Activated T-helper 1 cell treated with Interleukin-2 at 50 U/mL for 16 hours (primary cell): ENCODE measurements at places on chromosomes 1 and 21.

- no peak for DNase-seq
Observed at GRCh38 chr1:24191860-24192259, 4.8 kb upstream of the IFNLR1 start.

- no peak for DNase-seq
Observed at GRCh38 chr1:232438476-232438875, 191.5 kb downstream of the SIPA1L2 start.

GRCh38 chr21:14271053-14271452, 55.1 kb downstream of the RBM11 start:
- DNase-seq = no peak

- no peak for DNase-seq
Observed at GRCh38 chr1:163673759-163674151, 352.0 kb downstream of the NUF2 start.

DNA sequence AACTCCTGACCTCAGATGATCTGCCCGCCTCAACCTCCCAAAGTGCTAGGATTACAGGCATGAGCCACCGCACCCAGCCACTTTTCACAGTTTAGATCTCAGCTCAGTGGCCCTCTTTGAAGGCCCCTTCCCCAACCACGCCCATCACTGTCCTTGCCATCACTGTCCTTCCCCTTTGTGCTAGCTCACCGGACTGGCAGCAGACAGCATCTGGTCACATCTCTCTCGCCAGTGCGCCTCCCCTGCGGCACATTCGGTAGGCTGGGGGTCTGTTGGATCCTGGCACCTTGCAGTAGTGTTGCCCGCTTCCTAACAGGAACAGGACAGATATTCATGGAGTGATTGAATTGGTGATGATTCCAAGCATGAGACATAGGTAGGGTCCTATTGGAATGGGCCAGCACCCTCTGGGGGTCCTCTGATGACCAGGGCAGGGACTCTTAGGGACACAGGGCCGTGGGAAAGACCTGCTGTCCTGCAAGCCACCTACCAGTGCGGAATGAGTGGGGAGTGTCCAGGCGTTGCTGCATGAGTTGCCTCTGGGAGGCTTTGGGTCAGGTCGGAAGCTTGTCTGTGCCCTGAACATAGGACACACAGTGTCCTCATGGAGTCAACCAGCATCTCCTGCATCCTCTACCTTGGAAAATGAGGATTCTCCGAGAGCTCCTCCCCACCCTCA, 178.8 kb upstream of the VAMP3 start:
- DNase-seq = no peak

- no peak for DNase-seq
Observed at GRCh38 chr21:46211376-46211775, 17.2 kb downstream of the LSS start.

DNA sequence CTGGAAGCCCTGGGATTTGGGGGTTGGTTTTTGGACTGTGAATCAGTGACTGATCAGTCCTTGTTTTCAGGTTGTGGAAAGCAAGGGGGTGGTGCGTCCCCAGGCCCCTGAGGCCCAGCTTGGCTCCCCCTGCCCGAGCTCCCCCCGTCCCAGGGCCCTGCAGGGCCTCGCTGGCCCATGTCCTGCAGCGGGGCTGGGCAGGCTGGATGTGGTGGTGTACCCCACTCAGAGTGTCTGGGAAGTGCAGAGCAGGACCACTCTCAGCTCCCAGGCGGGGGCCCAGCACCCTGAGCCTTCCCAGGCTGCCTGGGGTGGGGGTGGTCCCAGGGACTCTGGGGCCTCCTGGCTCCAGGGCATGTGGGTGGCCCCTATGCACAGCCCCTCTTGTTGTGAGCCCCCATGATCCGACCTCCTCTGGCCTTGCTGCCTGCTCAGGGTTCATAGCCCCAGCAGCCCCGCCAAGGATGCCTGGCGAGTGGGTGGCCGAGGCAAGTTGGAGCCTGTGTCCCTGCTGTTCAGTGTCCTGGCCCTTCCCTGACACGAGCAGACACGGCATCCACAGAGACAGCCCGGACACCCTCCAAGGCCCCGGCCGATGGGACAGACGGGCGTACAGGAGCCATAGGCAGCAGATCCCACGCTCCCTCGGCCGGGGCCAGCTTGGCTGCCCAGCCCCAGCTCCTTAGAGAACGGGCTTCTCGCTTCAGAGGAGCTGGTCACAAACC, 37.9 kb downstream of the SLX9 start:
- no peak for DNase-seq

DNA sequence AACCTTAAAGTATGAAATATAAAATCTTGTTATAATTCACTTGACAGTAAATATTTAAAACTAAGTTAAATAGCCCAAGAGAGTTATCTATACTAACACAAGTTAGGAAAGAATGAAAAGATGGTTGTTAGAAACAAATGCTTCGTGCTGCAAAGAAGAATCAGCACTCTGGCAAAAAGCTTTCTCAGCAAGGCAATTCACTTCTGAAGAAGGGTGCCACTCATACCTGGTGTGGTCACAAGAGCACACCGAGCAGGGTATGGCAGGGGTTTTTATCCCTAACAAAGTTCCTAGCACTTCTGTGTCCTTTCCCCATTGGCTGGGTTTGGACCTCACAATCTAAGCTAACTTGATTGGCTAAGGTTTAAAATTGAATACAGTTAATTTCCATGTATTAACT, 121.0 kb downstream of the MAGI3 start:
- no peak for DNase-seq

DNA sequence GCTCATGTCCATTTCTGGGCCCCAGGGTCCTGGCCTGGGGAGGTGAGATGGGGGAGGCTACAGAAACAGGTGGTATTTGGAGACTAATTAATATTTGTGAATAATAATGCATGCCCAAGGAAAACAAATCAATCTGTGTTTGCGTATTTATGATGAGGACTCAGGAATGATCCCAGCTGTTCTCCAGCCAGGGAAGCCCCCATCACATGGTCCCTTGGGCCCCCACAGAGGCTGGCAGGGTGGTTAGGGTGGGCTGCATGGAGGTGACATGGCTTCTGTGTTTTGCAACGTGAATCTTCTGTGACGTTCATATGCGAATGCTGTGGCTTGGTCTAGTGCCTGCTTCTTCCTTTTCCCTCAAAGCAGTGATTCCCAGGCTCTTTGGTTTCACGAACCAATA, 10.5 kb downstream of the PTPRF start:
- DNase-seq = no peak

GRCh38 chr1:116907351-116907750, 2.4 kb upstream of the PTGFRN start:
- DNase-seq = no peak

DNA sequence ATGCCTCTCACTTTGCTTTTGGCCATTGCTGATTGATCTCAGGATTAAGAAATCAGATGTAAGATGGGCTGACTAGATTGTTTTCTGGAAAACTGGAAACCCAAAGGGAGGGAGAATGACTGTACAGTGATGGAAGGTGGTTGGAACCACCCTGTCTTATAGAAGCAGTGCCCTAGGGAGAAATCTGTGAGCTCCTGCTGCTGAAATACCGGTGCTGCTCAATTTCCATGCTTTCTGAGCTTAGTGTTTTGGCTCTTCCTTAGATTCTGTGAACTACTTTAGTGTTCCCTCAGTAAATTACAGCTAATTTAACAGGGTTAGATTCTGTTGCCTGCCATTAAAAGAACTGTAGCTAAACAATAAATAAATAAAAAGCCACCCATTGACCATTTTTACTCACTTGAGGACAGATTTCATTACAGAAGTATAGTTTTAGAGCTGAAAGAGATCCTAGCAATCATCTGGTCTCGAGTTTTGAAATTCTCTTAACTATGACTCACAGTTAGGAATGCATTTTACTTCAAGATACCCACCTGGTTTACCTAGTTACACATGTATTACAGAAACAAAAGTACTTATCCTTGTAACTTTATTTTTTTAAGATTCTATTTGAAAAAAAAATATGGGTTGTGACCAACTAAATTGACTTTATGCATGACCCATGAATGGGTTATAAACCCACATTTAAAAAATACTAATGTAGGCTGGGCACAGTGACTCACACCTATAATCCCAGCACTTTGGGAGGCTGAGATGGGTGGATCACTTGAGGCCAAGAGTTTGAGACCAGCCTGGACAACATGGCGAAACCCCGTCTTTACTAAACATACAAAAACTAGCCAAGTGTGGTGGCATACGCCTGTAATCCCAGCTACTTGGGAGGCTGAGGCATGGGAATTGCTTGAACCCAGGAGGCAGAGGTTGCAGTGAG, 33.2 kb downstream of the CAMSAP2 start:
- DNase-seq = no peak

DNA sequence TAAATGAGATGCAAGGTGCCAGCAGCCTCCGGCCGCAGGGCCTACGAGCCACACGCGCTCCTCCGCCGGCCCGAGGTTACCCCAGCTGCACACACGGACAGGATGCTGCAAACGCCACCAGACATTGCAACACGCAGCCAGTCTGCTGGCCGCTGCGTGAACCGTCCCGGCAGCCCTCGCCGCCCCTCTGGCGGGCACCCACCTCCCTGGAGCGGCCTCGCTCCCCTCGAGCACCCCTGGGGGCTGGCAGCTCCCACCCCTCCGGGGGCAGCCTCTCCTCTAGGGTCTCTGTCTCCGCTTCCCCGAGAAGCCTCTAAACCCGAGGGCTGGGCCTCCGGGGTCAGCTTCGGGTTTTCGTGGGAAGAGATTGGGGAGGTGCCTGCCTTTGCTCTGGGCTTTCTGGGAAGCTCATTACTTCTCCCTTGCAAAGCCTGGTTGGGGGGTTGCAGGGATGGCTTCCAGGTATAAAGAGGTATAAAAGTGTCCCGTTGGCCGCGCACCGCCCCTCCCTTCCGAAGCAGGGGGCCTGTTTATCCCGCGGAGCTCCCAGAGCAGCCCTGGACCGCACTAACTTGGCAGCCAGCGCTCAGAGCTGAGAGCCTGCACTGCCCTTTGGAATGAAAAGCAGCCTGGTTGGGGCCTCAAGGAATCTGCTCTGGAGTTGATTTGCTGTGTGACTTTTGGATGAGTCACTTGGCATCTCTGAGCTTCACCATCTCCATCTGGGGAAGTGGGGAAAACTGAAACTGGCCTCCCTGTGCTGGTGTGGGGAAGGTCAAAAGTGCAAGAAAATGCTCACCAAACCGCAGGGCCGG, 21.8 kb downstream of the DHRS3 start:
- DNase-seq = no peak

- DNase-seq = no peak
Observed at GRCh38 chr21:43767984-43768867, 7.9 kb downstream of the CSTB start.

- no peak for DNase-seq
Observed at GRCh38 chr1:19762175-19762779, 37.4 kb downstream of the TMCO4 start.

DNA sequence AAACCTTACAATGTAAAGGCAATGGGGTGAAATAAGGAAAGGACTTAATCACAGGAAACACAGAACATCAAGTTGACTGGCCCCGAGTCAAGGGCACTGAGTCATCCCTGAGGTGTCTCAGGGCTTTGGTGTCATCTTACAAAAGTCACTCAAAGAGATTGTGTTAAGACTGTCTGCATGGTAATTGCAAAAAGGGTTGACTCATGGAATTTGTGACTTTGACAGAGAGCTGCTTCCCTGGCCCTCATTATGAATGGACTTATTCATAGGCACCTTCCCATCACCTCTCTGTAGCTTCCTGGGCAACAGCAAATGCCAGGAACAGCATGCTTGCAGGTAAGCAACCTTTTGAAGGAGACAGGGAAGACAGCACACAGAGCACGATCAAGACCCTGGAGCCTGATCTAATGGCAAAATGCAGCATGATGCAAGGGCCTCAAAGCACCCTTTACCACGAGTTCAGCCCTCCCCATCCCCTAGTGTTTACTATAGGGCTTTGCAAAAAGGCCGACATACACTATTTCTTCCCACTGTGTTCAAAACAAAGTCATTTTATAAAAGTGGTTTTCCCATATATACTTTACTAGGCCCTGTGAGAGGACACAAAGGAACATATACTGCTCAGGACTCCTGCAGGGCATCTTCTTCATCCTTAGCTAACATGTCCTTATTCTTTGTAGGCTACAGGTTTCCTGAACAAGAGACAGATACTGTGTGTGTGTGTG, 17.1 kb downstream of the ZP4 start:
- no peak for DNase-seq

DNA sequence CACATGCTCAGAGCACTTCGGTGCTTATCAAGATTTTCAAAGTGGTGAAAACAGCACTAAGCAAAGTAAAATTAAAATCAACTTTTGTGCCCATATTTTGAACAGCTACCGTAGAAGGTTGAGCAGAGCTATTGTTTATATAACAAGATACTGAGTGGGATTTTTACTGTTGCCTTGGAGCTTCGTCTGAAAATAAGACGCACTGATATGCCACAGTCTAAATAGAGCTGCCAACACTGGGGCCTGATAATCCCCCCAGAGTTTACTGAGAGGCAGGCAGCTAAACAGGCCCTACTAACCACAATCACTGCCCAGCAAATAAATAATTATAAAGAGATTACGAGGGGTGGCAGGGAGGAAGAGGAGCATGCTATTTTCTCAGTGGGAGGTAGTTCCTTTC, 650 bp upstream of the CCDC190 start:
- DNase-seq = no peak

DNA sequence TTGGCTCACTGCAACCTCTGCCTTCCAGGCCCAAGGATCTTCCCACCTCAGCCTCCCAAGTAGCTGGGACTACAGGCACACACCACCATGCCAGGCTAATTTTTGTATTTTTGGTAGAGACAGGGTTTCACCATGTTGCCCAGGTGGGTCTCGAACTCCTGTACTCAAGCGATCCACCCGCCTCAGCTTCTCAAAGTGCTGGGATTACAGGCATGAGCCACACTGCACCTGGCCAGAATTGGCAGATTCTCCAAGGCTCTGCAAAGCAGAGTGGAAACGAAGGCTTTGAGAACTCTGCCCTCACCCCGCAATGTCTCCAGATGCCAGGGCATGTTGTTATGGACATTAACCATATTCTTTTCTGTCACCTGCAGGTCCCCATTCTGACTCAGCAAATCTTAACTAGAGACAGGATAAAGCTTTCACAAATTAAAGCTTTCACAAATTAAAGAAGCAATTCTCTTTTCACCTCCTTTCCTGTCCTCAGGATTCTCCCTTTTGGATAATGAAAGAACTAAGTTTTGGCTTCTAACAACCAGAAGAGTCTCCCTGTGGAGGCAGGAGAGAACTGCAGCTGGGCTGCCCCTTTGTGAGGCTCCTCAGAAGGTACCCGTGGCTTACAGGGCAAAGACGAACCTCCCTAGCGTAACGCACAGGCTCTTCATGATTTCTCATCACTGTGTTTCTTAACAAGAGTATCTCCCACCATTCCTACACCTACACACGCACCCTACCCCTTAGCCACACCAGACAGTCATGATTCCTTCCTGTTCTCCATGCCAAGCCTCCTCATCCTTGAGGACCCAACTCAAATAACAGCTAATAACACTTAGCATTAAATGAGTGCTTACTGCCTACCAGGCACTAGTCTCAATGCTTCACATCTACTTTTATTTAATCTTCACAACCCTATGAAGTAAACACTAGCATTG, 29.8 kb downstream of the GPA33 start:
- no peak for DNase-seq

GRCh38 chr1:222583079-222583478, 6.7 kb downstream of the TAF1A start:
- DNase-seq = no peak

DNA sequence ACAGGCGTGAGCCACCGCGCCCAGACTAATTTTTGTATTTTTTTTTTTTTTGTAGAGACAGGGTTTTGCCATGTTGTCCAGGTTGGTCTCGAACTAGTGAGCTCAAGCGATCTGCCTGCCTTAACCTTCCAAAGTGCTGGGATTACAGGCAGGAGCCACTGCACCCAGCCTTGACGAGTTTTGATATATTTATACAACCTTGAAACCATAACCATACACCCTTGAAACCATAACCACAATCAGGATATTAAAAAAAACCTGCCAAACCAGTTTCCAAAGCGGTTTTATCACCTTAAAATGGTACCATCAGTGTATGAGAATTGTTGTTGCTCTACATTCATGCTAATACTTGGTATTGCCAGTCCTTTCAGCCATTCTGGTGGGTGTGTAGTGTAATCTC, 3.7 kb upstream of the PHACTR4 start:
- DNase-seq = no peak
